ENCODE measurements at places on chromosomes 6 and 20.
A peak's percentile ranks its signal among the peaks of the same experiment; 100 is the strongest.

GRCh38 chr6:14738933-14739332 lies 506.9 kb upstream of the JARID2 start:
- DNase-seq: no peak

DNA sequence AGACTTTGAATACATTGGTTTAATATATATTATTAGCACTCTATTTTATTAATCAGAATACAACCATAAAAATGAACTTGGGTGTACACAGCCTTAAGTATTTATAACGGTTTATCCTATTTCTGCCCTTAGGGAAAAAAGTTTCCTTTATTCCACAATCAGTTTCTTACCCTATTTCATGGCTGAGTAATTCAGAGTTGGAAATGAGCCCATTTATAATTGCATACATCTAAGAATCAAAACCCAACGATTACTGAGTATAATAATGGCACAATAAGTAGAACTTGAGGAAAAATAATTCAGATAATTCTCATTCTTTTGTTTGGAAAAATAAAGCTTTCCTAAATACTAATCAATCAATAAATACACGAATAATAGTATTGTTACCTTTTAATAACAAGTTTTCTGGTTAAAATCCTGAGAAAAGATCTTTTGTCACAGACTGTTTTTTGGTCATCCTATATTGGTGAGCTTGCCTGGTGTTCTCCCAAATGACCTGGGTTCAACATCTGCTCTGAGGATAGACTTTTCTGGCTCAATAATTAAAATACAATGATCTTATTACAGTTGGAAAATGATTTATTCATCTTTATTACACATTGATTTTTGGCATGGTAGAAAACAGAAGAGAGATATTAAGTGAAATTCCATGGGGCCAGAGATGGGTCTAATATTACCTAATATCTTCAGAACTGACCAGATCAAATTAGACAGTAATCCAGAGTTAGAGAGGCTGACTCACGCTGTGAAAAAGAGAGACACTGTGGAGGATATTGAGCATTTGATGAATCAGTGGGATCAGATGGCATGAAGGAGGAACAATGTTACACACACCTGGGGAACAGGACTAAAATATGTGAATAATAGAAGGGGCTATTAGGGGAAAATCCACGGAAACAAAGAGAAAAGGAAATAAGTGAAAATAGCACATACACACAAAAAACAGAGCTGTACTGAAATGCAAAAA lies 162.1 kb upstream of the TBX18 start:
- DNase-seq: no peak

DNA sequence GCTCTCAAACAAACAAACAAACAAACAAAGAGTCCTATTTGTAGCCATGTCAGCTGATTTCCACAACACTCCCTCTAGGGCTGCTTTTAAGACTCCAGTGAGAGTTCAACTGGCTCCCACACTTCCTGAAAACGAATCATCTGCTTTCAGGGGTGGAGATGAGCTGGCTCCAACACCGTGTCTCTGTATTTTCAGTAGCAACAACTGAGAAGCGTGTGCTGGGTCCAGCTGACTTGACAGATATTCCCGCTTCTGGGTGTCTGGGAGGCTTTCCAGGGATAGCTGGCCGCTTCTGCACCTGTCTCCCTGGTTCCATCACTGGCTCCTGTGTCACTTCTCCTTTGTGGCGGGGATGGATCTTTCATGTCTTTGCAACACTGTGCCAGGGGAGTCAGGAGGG lies 272.5 kb upstream of the SOX4 start:
- no peak for DNase-seq

GRCh38 chr6:100599088-100599770 lies 134.5 kb upstream of the SIM1 start:
- DNase-seq: no peak

- DNase-seq: no peak
Observed at GRCh38 chr6:13444604-13445003, 42.8 kb downstream of the GFOD1 start.

DNA sequence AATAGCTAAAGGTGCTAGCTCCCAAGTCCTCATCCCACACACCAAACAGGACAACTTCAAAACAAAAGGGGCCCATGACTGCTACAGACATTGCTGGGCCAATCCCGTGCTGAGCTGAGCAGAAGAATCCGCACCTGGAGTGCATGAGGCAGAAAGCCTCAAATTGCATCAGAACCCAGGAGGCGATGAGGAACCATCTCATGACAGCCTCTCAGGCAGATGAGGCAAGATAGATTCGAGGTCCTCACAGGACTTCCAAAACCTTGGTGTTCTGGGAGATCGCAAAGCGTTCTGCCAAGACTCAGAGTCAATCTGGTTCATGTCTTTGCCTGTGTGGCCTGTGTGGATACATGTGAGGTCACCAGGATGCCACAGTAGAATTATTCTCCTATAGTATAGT lies 32.8 kb upstream of the SSTR4 start:
- no peak for DNase-seq

- no peak for DNase-seq
Observed at GRCh38 chr6:133079901-133080300, 161.3 kb upstream of the EYA4 start.

DNA sequence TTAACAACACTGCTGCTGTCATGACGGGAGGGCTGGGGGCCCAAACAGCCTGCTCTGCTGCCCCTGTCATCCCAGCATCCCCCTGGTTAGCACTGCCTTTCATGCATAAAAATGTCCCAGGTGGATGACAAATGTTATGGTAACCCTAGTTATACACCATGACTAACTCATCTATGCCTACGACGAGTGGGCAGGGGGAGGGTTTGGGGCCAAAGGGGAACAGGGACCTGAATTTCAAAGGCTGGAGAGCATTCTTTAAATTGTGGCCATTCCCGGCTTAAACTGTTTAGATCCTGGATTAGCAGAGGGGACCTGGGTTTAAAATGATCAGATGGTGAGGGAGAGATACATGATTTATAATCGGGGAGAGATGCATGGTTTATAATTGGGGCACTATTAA lies 24.4 kb downstream of the GNAS-AS1 start:
- DNase-seq: no peak

DNA sequence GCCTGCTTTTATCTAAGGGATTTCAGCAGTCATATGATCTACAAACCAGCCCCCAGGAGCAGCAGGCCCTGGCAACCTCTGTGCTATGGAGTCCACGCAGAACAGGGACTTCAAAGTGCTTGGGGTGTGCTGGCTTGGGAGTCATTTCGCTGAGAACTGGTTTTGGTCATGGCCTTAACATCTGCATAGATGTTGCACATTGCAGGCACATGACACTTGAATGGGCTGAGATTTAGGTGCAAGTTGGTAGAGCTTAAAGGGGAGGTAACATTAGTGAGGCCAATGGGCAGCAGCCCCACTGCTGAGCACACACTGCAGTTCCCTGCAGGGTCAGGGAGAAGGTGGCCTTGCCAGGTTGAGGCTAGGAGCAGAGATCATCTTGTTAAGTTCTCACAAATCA lies 43.6 kb downstream of the RREB1 start:
- no peak for DNase-seq

- peak; percentile 22 for DNase-seq
Observed at GRCh38 chr6:82331031-82331773, 32.4 kb upstream of the TPBG start.

DNA sequence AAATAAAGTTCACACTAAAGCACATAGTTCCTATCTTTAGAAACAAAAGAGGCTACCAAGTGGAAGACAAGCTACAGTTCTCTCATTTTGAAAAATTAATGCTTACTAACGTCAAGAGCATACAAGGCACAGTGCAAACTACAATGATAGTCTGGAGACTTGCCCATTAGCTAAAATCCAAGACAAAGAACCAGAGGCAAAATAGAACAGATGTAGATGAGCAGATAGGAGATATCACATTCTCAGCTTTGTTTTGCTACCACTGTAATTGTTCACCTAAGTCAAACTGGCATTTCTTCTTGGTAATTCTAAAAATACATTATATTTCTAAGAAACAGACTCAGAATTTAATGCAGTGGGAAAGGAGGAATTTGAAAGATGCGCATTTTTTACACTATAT lies 5.2 kb downstream of the TMEM30A start:
- no peak for DNase-seq

DNA sequence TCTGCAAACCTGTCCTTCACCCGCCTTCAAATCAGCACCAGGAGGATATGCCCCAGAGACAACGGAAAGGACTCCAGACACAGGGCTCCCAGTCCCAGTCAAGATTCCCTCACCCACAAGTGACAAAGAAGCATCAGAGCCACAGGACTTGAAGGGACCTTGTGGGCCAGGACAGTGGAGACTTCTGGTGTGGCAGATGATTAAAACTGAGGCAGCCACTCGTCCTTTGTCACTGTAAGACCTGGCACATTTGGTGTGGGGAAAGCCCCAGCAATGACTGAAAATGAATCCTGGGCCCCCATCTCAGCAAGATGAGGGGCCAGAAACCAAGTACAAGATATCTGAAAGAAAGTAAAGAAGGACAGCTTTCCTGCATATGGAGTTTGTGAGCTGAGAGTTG lies 15.6 kb upstream of the GMPR start:
- no peak for DNase-seq

- DNase-seq: no peak
Observed at GRCh38 chr6:159933077-159933476, 35.8 kb upstream of the IGF2R start.

- DNase-seq: no peak
Observed at GRCh38 chr6:132215805-132216204, 185.5 kb downstream of the MOXD1 start.

GRCh38 chr6:44139351-44139743 lies 12.0 kb downstream of the TMEM63B start:
- no peak for DNase-seq

GRCh38 chr6:52286798-52287432 lies 2.4 kb upstream of the MCM3 start:
- no peak for DNase-seq

- DNase-seq: no peak
Observed at GRCh38 chr6:167056370-167056769, 57.2 kb downstream of the CEP43 start.

DNA sequence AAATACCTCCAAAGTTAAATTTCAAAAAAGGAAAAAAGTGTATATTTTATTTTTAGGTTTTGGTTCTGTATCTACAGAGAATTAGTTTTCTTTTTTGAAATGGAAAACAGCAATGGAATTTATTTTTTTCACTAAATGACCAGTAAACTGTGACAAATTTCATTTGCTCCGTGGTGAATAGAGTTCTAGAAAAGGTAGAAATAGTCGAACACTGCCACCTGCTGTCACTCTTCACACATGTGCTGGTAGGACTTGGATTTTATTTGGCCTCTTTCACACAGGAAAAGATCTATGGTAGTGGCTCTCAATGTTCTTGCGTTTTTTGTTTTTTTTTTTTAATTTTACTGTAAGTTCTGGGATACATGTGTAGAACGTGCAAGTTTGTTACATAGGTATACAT lies 312.5 kb downstream of the EYA4 start:
- no peak for DNase-seq

DNA sequence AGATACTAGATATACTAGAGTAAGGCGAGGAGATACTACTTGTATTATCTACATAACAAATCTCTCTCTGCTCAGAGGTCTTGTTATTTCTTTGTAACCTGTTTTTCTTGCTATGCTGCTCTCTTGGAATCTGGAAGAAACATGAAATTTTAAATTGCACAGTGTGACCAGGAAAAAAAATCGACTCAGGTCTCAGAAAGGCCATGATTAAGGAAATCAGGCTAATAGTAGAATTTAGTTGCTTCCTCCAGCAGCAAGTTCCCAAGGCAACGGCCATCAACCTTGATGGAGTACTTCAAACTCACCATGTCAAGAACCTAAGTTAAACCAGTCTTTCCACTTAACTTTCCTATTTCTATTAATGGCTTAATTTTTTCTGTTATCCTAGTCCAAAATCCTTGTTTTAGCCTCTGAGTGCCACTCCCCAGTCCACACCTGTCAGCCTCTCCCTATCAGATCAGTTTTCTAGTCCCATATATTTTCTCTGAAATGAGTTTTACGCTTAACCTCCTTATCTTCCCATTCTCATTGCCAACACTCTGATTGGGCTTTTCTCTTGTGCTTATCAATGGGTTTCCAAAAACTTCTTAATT lies 87.7 kb upstream of the BEND3 start:
- DNase-seq: no peak

DNA sequence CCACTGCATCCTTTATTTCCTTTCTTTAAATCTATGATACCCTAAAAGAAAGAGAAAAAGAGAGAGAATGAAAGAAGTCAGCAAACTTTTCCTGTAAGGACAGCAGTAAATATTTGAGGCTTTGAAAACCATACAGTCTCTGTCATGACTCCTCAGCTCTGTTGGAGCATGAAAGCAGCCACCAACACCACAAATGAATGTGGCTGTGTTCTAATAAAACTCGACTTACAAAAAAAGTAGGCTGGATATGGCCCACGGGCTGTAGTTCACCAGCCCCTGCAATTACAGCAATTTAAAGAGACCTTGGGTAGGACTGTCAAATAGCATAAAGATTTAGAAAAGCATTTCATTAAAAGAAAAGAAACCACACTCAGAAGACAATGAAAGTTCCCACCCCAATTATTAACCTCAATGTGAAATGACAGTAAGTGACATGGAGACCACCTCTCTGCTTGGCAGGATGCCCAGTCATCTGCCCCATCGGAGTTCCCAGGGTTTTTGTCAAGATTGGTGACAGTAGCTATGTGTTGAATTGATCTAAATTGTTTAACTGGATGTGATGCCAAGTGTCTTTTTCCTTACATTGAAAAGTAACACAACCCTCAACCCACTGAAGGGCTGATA lies 50.9 kb downstream of the TNFRSF21 start:
- no peak for DNase-seq

DNA sequence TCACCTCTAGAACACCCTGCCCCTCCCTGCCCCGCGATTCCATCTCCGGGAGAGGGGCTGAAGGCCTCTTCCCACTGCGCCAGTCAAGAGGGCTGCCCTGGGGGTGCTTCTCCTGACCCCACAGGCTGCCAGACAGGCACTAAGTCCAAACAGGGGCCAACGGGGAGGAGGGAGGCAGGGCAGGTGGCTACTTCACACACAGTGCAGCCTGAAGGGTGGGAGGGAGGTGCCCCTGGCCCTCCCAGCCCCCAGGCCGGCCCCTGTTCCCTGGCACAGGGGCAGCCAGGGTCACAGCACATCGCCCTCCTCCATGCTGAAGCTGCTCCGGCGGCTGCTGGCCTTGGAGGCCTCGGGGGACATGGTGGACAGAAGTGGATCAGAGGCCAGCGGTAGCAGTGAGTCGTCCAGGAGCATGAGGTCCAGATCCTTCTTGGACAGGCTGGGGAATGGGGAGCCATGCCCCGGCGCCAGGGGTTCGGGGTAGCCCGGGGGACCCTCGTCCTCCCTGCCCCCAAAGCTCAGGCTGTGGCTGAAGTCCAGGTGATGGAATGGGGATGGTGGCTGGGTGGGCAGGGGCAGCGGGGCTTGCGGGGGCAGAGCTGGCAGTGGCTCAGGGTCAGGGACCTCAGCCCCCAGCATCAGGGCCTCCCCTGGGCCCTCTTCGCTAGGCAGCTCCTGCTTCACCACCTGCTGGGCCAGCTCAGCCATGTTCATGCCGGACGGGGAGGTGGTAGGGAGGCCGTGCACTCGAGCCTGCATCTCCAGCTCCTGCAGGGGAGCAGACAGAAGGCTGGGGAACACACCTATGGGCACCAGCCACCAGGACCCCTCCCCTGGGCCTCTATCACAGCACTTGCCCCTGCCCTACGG lies 46.3 kb downstream of the MDFI start:
- DNase-seq: no peak

Data from AG09319 (cell line).